ENCODE measurements at places on chromosomes 16 and 17.
A peak's percentile ranks its signal among the peaks of the same experiment; 100 is the strongest.

- no peak for DNase-seq
Measured at GRCh38 chr17:28880572-28880945, 17.0 kb downstream of the FLOT2 start.

DNA sequence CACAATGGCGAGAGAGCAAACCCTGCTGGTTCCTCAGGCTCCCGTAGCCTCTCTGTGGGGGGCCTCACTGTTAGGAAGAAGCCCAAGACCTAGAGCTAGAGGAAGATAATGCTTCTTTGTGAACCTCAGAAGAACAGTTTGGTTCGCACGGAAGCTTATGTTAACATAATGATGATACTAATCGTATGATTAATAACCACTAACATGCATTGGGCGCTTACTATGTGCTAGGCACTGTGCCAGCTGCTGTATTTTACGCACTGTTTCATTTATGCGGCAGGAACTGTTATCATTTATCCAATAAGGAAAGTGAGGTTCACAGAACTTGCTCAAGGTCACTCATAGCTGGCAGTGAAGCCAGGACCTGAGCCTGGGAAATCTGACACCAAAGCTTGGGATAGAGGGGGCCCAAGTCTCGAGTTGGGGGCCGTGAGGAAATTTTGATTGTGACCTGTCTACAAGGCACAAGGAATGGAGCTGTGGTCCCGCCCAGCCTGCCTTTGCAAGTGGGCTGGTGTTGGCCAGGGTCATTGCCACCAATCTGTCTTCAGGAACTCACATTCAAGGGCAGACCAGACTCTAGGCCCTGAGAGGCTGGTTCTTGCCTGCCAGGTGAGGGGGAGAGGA, 6.8 kb downstream of the PRCD start:
- no peak for DNase-seq

DNA sequence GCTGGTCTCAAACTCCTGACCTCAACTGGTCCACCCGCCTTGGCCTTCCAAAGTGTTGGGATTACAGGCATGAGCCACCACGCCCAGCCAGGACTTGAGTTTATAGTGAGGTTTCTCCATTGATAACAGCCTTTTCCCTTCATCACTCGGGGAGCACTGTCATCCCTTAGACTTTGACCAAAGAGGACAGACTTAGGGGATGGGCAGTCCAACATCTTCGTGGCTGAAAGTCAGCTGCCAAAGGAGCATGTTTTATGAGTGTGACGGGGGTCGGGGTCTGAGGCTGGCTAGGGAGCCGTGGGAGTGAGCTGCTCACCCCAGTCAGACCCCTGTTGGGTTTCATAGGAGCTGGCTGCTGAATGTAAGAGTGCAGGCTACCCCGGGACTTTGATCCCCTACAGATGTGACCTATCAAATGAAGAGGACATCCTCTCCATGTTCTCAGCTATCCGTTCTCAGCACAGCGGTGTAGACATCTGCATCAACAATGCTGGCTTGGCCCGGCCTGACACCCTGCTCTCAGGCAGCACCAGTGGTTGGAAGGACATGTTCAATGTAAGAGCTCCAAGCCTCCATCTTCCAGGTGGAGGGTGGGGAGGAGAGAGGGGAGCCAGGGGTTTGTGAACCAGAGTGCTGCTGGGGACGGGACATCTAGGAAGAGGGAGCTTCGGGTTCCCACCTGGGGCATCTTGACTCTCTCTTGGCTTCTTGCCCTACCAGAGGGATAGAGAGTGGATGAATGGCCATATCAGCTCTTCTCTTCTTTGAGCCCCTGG, 3.1 kb downstream of the DHRS11 start:
- no peak for DNase-seq

DNA sequence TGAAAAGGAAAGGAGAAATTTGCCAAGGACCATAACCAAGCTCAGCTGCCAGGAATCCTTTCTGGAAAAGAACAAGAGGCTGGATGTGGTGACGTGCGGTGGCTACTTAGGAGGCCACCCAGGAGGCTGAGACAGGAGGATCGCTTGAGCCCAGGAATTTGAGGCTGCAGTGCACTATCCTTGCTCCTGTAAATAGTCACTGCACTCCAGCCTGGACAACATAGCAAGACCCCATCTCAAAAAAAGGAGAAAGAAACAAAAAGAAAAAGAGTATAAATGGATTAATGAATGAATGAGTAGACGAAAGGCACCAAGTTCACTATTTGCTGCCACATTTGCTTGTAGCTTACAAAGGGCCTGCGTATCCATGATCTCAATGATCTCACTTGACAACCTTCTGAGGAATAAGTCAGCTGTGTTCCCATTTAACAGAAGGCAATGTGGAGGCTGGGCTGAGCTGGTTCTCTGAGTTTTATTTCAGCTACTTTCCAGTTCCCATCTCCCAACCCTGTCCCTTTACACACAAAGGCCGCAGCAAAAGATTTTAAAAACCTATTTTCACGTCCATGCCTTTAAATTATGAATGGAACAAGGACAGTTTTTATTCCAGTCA, 29.8 kb downstream of the ARSG start:
- no peak for DNase-seq

- DNase-seq: no peak
Measured at GRCh38 chr16:66003201-66003600, 363.3 kb upstream of the CDH5 start.

DNA sequence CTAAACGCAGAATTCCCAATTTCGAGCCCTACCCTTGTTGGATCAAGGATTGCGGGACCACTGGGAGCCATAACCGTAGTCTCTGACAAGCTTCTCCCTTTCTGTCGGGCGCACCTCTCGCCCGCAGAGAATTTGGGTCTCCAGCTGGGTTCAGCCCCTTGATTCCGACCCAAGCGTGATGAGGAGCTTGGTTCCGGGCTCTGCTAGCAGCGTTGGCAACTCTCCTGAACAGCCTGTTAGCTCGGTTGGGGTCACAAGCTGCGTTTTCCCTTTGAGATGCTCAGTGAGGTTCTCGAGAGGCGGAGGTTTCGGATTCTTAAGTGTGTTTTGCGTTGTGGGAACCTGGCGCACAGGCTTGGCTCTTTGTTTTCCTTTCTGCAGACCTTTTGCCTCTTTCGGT, 655 bp downstream of the ATXN1L start:
- no peak for DNase-seq

DNA sequence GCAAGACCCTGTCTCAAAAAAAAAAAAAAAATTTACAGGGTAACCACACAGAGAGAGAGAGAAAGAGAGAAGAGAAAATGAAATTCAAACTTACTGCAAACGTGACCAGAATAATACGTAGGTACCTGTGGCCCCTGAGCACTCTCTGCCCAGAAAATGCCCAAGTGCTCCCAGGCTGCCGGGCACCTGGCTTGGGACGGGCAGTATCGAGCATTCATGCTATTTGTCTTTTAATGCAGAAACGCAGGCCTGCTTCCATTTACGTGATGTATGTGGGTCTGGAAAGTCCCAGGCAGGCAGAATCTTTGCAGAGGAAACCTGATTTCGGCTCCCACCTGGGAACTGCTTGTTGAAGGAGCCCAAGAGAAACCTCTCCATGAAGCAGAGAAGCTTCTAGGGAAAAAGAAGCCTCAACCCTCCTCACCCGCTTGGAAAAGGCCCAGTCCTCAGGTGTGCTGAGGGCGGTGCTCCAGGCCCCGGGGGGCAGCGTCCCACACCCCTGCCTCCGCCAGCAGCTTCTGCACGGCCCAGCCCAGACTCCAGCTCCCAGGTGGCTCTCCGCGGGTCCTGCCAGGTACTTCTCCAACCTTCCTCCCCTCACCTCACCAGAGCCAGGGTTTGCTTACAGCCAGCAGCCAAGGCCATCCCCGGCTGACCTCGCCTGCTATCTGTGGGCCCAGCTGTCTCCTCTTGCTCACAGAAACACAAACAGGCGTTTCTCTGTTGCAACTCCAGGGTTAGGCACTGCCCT, 14.0 kb downstream of the RPH3AL start:
- DNase-seq: no peak

- no peak for DNase-seq
Measured at GRCh38 chr16:89417352-89417751, 73.0 kb downstream of the ANKRD11 start.

DNA sequence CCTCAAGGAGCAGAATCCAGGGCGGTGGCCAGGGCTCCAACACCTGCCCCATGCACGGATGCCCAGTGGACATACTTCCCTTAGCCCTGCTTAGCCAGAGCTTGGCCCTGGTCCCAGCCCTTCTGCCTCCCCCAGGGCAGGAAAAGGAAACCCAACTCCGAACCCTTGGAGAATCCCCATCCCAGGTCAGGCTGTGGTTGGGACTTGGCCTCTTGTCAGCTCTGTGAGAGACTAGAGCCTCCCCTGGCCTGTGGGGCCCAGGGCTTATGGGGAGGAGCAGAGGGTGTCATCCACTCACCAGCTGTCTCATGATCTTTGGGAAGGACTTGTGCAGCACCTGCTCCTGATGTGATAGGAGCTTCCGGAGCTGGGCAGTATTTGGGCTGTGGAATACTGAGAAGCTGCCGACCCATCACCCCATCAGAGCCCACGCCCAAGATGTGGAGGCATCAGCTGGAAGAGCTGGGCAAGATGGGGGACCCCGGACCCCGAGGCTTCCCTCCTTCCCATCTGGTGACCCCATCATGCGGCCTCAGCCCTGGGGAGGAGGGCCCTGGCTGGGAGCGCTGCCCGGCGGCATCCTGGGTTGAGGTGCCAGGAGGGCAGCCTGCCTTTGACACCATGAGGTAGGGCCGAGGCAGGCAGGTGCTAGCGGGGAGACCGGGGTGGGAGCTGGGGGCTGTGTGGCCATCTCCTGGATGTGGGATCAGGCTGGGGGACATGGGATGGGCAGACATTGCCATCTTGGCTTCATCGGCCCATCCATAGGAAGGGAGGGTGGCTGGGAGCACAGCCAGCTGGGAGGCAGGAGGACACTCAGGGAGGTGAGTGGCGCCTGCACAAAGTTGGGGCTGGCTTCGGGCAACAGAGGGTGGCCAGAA, 45.1 kb downstream of the TNFRSF13B start:
- DNase-seq: no peak

DNA sequence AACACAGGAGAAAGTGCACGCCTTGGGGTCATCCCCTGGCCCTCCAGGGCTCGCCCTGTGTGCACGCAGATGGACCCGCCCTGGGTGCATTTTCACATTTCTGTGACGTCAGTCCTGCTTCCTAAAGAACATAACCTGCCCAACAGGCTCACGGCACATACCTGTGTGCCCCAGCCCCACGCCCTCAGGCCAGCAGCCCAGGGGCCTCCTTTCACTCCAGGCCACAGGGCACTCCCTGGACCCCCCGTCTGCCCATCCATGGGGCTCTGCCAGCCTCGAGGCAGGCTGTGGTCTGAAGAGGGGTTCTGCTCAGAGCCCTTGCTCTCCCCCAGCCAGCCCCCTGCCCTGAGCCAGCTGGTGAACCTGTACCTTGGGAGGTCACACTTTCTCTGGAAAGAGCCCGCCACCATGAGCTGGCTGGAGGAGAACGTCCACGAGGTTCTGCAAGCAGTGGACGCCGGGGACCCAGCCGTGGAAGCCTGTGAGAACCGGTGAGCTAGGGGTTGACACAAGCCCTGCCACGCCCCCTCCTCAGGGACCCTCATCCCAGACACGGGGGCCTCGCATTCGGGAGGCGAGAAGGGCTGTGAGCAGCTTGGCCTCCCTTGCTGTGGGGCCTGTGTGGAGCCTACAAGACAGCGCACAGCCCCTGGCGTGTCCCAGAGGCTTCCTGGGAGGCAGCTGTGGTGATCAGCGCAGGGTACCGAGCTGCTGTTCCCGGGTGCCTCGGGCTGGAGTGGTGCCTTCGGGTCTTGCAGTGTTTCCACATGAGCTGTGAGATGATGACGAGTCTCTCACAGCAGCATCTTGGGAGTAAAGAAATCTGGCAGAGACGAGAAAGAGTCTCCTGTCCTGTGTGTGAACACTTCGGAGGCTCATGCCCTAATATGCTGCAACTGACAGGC, 13.8 kb upstream of the MC1R start:
- DNase-seq: no peak

GRCh38 chr17:42798011-42798382, 507 bp downstream of the COA3 start:
- DNase-seq: no peak

DNA sequence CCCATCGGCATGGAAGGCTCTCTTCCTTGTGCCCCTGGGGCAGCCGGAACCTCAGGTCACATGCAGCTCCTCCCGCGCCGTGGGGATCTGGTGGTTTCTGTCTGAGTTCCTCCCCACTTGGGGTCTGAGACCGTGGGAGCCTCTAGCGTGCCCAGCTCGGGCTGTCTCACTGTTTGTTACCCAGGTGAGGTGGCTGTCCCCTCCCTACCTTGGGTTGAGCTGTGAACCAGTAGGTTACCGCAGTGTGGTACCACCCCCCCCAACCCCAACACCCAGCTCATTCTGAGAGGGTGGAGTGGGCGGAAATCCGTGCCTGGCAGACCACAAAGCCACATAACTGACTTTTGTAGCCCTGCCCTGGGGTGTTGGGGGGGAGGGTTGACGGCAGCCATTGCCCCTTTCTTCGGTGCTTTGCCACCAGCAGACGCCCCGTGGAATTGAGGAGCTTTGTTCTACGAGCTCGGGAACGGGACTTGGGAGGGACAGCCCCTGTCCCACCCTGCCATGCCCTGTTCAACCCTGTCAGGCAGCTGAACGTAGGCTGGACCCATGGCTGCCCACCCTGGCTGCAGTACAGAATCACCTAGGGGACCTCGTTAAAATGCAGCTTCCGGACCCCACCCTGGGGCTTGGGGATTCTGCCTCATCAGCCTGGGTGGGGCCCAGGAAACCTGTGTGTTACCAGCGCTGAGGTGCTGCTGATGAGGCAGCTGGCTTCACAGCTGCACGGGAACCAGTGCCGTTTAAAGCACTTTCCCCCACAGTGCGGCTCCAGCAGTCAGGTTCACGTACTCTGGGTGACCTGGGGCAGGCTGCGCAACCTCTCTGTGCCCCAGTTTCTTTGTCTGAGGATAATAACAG, 18.5 kb downstream of the RAP1GAP2 start:
- DNase-seq: peak; percentile 70

- no peak for DNase-seq
Measured at GRCh38 chr16:78284957-78285434, 185.5 kb downstream of the WWOX start.

- no peak for DNase-seq
Measured at GRCh38 chr17:65181237-65182061, 44.3 kb downstream of the RGS9 start.

Measured in stimulated activated CD4-positive, alpha-beta T cell treated with anti-CD3 and anti-CD28 coated beads, Interleukin-12 subunit alpha, Interleukin-12 subunit beta, amount 100 ng/mL, for 4 hours (primary cell).